ENCODE measurements at places on chromosomes 5 and 9.

GRCh38 chr5:176394881-176395675, 6.5 kb downstream of the HIGD2A start:
- DNase-seq, result no peak

DNA sequence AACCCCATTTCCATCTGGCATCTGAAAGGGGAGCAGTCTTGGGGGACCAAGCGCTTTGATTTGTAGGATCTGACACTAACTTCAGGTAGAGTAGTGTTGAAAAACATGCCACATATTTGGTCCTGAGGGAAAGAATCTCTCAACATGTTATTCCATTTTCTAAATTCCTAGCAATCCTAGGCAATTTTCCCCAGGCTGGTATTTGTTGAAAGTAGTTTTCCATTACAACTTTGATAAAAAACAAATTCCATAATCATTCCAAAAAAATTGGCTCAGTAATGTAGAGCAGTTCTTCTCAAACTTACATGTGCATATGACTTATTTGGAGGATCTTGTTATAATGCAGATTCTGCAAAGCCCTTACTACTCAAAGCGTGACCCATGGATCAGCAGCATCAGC, 477.9 kb downstream of the ACTL7B start:
- DNase-seq, result no peak

DNA sequence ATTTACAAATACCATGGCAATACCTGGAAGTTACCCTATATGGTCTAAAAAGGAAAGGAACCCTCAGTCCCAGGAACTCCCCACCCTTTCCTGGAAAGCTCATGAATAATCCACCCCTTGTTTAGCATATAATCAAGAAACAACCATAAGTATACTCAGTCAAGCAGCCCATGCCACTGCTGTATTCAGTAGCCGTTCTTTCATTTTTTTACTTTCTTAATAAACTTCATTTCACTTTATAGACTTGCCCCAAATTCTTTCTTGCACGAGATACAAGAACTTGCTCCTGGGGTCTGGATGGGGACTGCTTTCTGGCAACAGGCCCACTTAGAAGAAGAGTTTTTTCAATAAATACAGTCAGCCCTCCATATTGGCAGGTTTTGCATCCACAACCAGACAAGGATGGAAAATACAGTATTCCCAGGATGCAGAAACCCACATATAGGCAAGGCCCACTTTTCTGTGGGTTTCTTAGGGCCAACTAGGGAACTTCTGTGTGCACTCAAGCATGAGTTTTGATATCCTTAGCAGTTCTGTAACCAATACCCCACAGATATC, 2.8 kb upstream of the TBCA start:
- DNase-seq, result no peak

DNA sequence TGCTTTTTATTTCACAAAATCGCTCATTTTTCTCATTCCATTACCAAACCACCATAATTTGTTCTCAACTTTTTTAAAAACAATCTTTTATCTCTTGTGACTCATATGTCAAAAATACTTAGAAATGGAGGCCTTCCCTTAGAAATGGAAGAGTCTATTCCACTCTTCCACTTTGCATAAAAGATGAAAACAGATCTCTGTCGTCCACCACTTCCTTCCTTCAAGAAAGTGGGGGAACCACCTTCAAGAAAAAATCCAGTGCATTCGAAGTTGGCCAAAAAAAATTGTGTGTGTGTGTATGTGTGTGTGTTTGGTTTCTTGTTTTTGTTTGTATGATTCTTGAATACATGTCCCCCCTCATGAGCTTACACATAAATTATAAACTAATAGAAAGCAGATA, 628.8 kb upstream of the DMAC1 start:
- no peak for DNase-seq

DNA sequence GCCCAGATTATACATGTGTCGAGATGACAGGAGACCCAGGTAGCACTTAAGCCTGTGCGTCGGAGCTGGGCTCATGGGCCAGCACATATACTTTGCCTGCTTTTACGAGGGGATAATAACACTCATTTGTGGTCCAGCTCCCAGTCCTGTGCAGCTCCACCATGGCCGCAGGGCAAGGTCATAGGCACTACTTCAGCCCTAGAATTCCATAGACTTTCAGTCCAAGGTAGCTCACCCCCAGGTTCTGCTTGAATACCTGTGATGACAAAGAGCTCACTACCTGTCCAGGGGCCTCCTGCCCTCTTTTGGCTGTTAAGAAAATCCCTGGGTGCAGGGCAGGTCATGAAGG, 1.7 kb downstream of the CORO2A start:
- no peak for DNase-seq

DNA sequence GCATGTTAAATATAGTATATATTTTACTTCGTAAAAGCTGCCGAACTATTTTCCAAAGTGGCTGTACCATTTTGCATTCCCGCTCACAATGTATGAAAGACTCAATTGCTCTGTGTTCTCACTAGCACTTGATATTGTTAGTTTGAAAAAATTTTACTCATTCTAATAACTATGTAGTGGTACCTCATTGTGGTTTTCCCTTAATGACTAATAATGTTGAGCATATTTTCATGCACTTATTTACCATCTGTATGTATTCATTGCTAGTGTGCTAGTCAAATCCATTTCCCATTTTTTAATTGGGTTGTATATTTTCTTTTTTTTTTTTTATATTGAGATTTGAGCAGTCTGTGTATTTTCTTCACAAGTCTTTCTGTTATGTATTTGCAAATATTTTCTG, 58.4 kb downstream of the RANBP17 start:
- no peak for DNase-seq

- DNase-seq, result peak; percentile 37
These were observed 133.3 kb upstream of the RAI14 start for GRCh38 chr5:34522599-34523386.

DNA sequence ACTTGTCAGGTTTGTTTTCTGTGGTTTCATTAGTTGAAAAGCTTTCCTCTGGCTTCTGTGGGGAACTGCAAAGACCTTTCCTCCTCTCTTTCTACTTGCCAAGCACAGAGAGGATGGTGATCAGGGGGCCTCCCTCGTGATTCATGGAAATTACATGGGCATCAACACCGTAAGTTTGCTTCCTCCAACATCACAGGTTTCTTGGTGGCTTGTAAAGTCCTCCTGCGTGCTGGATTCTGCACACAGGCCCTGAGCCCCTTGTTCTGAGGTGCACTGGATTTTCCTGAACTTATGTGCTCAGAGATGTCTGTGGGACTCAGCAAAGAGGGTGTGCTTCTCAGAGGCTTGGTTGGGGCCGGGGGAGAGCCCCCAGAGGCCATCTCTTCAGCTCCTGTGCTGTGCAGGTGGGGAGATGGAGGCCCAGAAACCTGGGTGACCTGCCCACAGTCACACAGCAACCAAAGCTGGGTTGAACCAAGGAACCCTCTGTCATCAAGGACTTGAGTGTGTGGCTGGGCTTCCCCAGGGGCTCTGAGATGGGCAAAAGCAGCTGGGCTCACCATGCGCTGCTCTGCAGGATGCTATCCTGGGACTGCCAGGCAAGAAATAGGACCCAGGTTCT, 36.5 kb downstream of the RGS3 start:
- no peak for DNase-seq

DNA sequence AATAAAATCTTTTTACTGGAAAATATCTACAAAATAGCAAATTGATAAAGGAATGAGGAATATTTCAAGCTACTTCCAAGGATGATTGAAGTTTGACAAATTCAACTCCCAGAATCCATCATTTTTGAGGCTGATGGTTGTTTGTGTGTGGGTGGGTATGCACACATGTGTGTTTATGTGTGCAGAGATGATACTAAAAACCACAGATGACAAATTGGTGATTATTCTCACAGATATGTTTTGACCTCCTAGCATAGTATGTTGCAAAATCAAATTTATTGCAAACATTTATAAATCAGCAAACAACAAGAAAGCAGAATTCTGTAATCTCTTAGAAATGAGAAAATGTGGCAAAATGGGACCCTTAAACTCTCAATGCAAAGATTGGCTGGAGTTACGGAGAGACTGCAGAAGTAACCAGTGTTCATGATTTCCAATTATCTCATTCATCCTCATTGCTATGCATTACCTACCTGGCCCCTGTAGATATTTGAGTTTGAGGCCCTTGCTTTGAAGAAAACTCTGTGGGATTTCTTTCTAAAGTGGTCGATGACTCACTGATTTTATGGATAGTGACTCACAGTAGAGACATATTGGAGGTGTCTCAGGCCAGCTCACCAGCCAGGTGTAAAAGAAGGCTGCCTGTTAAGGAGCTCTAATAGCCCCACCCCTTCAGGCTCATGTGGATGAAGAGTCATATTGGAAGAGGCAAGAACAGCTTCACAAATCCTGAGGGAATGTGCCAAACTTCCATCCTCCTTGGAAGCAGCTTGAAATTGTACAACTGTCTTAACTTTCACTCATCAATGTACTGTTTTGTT, 44.6 kb upstream of the TMC1 start:
- DNase-seq, result no peak

- DNase-seq, result no peak
These were observed 339.5 kb upstream of the RFX3 start for GRCh38 chr9:3865141-3865772.

- DNase-seq, result no peak
These were observed 369.3 kb downstream of the BNC2 start for GRCh38 chr9:16501141-16501540.

DNA sequence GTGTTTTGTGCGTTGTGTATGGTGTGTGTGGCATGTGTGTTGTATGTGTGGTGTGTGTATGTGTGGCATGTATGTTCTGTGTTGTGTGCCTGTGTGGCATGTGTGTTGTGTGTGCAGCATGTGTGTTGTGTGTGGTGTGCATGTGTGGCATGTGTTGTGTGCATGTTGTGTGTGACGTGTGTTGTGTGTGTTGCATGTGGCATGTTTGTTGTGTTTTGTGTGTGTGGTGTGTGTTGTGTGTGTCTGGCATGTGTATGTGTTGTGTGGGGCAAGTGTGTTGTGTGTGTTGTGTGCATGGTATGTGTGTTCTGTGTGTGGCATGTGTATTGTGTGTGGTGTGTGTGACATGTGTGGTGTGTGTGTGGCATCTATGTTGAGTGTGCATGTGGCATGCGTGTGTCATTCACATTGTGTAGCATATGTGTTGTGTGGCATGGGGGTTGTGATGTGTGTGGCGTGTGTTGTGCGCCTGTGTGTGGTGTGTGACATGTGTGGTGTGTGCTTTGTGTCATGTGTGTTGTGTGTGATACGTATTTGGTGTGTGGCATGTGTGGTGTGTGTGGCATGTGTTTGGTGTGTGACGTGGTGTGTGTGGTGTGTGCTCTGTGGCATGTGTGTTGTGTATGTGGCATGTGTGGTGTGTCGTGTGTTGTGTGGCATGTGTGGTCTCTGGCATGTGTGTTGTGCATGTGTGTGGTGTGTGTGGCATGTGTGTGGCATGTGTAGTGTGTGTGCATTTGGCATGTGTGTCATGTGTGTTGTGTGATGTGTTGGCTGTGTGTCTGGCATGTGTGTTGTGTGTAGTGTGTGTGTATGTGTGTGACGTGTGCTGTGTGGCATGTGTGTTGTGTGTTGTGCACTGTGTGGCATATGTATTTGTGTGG, 46.6 kb upstream of the IRX4 start:
- DNase-seq, result no peak

- DNase-seq, result no peak
These were observed 372.7 kb downstream of the PSAT1 start for GRCh38 chr9:78669591-78669990.

DNA sequence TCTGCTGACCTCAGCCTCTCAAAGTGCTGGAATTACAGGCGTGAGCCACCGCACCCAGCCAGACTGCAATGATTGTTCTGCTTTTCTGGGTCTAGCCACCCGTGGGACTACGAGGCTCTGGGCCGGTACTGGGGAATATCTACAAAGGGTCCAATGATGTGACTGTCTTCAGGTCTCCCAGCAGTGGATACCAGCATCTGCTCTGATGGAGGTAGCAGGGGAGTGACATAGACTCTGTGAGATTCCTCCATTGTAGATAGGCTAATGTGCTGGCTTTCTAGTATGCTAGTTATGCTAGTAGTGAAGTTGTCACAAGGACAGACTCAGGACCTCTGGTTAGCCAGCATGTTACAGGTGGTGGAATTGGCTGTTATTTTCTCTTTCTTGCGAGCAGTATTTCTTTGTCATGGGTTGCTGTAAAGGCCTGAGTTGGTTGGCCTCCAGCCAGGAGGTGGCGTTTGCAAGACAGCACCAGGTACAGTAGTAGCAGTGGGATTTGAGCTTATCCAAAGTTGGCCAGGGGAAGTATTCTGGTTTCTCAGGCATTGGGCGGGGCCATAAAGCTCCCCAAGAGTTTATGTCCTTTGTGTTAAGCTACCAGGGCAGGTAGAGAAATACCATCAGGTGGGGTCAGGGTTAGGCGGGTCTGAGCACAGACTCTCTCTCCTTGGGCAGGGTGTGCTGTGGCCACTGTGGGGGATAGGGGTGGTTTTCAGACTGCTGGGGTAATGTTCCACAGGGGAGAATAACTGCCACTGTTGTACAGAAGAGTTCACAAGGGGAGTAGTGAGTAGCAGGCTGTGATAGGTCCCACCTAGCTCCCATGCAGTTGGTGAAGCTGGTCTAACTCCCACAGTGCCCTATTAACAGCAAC, 105.2 kb downstream of the SGCD start:
- DNase-seq, result no peak

DNA sequence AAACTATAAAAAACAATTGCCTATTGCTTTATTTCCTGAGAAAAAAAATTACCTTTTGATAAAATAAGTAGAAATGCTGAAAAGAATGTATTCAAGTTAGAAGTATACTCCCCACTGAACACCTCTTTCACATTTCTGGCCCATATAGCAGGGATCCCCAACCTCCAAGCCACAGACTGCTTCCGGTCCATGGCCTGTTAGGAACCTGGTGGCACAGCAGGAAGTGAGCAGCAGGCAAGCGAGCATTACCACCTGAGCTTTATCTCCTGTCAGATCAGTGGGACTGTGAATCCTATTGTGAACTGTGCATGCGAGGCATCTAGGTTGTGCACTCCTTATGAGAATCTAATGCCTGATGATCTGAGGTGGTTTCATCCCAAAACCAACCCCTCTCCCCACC, 563.9 kb downstream of the RAB3C start:
- DNase-seq, result no peak

- DNase-seq, result no peak
These were observed 2.6 kb downstream of the STRBP start for GRCh38 chr9:123265833-123266232.

GRCh38 chr9:80797831-80798688, 891.3 kb downstream of the TLE1 start:
- no peak for DNase-seq

DNA sequence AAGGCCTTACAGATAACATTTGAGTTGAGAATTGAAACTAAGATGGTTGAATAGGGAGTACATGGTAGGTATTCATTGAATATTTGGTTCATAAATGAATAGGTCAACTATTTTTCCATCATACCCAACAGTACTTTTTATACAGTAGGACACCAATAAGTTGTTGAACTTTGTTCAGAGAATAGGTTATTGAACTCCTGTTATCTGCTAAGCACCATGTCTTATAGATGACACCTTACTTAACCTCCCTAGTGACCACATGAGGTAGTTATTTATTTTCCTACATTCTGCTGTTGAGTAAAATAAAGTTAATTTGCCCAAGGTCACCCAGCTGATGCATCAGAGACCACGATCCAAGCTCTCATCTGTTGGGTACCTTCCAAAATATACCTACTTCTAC, 49.6 kb upstream of the ATP10B start:
- DNase-seq, result no peak
